CD4-positive, alpha-beta T cell treated with Interleukin-6 for 4 hours (primary cell): ENCODE measurements at places on chromosomes 16 and 17.

GRCh38 chr16:66871840-66872239 lies 8.5 kb upstream of the PDP2 start:
- no peak for DNase-seq

DNA sequence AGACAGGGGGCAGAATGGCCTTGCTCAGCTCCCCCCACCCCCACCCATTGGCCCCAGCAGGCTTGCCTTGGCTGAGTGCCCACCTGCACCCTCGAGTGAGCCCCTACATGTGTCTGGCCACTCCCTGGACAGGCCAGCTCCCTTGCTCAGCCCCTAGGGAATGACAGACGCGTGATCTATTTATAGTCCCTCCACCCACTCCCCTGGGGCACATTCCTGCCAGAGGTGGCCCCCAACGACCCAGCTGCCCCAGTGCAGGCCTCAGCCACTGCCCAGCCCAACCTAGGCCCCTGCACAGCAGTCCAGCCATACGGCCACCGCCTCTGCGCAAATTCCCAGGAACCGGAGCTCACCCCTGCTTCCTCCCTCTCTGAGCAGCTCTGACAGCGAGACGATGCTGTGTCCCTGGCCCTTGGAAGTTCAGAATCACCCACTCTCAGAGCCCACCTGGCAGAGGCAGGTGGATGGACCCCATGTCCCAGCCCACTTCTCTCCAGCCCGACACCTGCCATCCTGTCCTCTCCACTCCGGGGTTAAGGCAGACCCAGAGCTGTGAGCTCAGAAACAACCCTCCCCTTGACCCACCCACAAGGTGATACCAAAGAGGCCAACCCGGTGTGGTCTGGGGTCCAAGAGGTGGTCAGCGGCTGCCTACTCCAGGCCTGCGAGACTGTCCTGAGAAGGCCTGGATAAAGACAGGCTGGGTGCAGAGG lies 11.5 kb upstream of the P2RX1 start:
- no peak for DNase-seq

DNA sequence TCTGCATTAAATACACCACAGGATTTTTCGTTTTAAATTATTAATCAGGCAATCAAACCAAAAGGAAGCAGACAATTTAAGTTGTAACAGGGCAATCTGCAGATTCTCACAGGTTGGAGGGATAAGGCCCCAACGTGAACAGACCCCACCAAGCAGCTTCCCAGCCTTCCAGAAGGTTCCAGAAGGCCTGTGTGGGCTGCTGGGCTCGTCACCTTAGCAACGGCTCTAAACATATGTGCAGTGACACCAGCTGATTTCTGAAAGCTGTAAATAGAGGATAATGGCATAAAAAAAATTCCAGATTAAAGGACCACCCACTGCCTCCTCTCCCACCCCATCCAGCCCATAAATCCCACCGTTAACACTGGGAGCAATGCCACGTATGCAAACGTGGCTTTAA lies 123.8 kb downstream of the ZNF778 start:
- DNase-seq = no peak

- DNase-seq = no peak
Observed at GRCh38 chr17:75664099-75664549, 2.8 kb downstream of the RECQL5 start.
